ENCODE measurements at places on chromosomes 7 and 10.

- no peak for DNase-seq
Measured at GRCh38 chr7:117854186-117854585, 19.1 kb downstream of the CTTNBP2 start.

GRCh38 chr7:50372923-50373322 is 68.4 kb downstream of the IKZF1 start:
- DNase-seq = no peak

- DNase-seq = no peak
Measured at GRCh38 chr7:70712942-70713341, 419.0 kb upstream of the GALNT17 start.

GRCh38 chr7:116518961-116519360 is 5.9 kb upstream of the CAV1 start:
- no peak for DNase-seq

DNA sequence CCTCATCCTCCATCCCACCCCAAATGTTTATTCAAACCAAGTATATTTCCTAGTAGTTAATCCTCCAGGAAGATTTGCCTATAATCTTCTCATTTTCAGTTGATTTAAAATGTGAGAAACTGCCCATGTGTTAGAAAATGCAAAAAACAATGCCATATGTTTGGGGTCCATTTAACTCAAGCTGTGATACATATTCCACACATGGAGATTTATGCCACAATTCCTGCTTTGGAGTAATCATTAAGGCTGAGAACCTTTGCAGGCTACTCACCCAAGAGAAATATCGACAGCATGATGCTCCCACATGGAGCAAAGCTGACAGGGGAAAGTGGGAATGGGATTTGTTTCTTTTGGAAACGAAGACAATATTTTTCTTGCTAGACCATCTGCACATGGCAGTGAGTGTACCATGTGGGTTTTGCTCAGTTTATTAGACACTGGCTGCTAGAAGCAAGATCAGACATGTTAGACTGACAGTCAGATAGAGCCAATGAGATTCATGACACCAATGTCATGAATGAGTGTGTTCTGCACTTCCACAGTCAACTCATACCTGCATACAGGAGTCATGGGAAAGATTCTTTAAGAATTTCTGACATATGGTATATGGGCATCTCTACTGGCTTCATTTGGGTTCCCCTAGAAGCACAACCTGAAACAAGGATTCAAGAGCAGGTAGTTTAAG is 3.4 kb upstream of the GRM8 start:
- no peak for DNase-seq
